ENCODE measurements at places on chromosomes 2 and 18. TPM values are rescaled to one million over a fixed set of nuclear protein-coding genes. Genes with fewer than 3 reads are reported as not detected.

ASB18 gene
- total RNA-seq = not detected

NEU4 gene
- not detected for total RNA-seq

GNAL gene
- total RNA-seq = not detected

ITGB6 gene
- total RNA-seq = not detected

CFAP65 gene
- total RNA-seq = not detected

ERMN gene
- 3.6 TPM for total RNA-seq

NEU2 gene
- not detected for total RNA-seq

SEPTIN10 gene
- total RNA-seq = 0.61 TPM

KCNJ13 gene
- total RNA-seq = not detected

SGPP2 gene
- total RNA-seq = 1.2 TPM

AQP4 gene
- total RNA-seq = not detected

SATB2 gene
- total RNA-seq = 0.06 TPM

TTLL4 gene
- total RNA-seq = 24.1 TPM

KCNK3 gene
- not detected for total RNA-seq

TM4SF20 gene
- not detected for total RNA-seq

ALPI gene
- not detected for total RNA-seq

DSC3 gene
- total RNA-seq = not detected

BOLL gene
- total RNA-seq = not detected

PLA2R1 gene
- not detected for total RNA-seq

MC5R gene
- total RNA-seq = not detected

GPBAR1 gene
- total RNA-seq = 0.72 TPM

SEPTIN2 gene
- total RNA-seq = 275 TPM

SMYD1 gene
- not detected for total RNA-seq

CFC1 gene
- not detected for total RNA-seq

C2orf80 gene
- not detected for total RNA-seq

RAX gene
- total RNA-seq = not detected

TWSG1 gene
- 10.4 TPM for total RNA-seq

DNAJC5G gene
- total RNA-seq = not detected

MC2R gene
- total RNA-seq = not detected

ANKRD30B gene
- total RNA-seq = not detected

AQP12A gene
- not detected for total RNA-seq

GALNT3 gene
- total RNA-seq = 4.7 TPM

ANKRD62 gene
- not detected for total RNA-seq

KIF5C gene
- 14.2 TPM for total RNA-seq

TGIF1 gene
- 35.6 TPM for total RNA-seq

CETN1 gene
- not detected for total RNA-seq

NT5C1B gene
- not detected for total RNA-seq

Measured in activated naive CD8-positive, alpha-beta T cell treated with anti-CD3 and anti-CD28 coated beads, Interleukin-2, amount 10 ng/mL, durations not matched to agents 7 days and 5 days (primary cell).